Stimulated activated CD8-positive, alpha-beta memory T cell treated with anti-CD3 and anti-CD28 coated beads, Interleukin-15, amount 100 ng/mL, for 4 hours (primary cell): ENCODE measurements at places on chromosomes 1 and 21.

DNA sequence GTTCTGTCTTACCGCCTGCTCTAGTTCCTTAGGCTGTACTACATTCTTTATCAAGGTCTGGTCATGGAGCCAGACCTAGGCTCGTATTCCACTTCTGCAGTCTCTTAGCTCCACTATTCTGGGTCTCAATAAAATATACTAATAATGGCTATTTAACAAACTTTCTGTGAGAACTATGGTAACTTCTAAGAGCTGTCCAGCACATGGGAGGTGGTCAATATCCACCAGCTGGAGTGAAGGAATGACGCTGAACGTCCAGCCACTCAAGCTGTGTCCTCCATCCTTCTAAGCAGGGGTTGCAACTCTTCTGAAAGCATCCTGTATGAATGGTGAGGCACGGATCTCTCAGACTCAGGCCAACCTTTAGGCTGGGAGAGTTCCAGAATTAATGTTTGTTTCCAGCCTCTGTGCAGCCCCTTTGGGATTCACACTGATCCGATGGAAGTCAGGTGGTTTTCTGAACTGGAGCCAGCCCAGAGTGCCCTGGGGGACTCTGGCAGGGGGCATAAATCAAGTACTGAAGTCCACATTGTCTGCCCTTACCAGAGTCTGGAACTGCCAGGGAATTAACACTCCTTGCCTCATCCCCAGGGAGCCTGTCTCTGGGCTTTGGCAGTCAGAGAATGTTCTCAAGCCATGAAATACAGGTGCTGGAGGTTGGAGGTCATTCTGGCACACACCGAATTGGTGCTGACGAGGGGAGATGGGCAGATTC lies 57.4 kb downstream of the BRINP2 start:
- no peak for DNase-seq

GRCh38 chr21:29557931-29558725 lies 259.4 kb downstream of the BACH1 start:
- DNase-seq = no peak

DNA sequence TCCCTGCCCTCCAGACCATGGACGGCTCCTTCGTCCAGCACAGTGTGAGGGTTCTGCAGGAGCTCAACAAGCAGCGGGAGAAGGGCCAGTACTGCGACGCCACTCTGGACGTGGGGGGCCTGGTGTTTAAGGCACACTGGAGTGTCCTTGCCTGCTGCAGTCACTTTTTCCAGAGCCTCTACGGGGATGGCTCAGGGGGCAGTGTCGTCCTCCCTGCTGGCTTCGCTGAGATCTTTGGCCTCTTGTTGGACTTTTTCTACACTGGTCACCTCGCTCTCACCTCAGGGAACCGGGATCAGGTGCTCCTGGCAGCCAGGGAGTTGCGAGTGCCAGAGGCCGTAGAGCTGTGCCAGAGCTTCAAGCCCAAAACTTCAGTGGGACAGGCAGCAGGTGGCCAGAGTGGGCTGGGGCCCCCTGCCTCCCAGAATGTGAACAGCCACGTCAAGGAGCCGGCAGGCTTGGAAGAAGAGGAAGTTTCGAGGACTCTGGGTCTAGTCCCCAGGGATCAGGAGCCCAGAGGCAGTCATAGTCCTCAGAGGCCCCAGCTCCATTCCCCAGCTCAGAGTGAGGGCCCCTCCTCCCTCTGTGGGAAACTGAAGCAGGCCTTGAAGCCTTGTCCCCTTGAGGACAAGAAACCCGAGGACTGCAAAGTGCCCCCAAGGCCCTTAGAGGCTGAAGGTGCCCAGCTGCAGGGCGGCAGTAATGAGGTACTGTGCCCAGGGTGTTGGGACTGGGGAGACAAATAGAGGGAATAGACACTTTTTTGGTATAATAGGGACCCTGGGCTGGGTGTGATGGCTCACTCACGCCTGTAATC lies 1.0 kb downstream of the ZBTB48 start:
- no peak for DNase-seq

DNA sequence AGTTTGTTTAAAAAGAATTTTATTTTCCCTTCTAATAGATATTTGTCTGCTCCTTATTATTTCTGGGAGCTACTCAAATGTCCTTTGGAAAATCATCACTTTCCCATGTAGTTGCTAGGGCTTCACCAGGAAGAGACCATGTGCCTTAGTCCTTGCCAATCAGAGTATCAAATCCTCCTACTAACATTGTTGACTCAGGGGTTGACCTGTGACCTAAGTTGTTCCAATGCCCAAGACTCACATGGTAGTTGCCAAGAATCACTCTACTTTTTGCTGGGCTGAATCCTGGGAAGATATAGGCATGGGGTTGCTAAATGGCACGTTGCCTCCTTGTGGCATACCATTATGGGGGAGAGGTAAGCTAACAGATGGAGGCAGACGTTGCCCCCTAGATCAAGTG lies 58.2 kb upstream of the FOXD3 start:
- no peak for DNase-seq

GRCh38 chr1:206738370-206739366 lies 31.9 kb upstream of the IL19 start:
- no peak for DNase-seq

GRCh38 chr1:110595353-110595710 lies 10.8 kb downstream of the KCNA2 start:
- DNase-seq = no peak

GRCh38 chr1:70890408-70890807 lies 157.2 kb downstream of the PTGER3 start:
- DNase-seq = no peak

DNA sequence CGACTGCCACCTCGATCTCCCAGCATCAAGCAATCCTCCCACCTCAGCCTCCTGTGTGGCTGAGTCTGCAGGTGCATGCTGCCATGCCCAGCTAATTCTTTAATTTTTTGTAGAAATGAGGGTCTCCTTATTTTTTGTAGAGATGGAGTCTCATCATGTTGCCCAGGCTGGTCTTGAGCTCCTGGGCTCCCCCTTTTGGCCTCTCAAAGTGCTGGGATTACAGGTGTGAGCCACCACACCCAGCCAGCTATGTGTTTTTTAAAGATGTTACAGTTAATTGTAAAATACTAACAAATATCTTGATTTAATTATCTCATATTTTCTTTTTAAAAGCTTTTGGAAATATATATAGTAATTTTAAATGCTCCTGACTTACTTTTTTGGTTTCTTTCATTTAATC lies 181.3 kb upstream of the DMRTA2 start:
- DNase-seq = no peak

DNA sequence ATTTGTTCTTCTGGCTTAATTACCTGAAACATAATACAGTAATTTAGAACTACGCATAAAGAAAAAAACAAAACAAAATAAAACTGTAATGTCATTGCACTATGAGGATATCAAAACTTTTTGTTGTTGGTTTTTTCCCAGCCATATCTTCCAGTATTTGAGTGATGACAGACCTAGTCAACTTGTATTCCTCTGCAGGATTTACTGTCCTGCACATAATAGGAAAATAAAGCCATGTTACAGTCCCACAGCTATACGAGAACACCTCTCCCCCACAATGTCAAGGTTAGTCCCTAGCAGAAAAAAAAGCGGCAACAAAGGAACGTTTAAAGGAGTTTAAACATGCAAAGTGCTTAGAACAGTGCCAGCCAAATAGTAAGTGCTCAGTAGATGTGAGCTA lies 55.3 kb upstream of the PRDX6 start:
- no peak for DNase-seq

GRCh38 chr1:56922070-56922469 lies 43.7 kb downstream of the C8B start:
- no peak for DNase-seq

GRCh38 chr1:199854686-199855321 lies 172.7 kb upstream of the NR5A2 start:
- DNase-seq = no peak

GRCh38 chr1:228923973-228924686 lies 188.9 kb downstream of the RHOU start:
- no peak for DNase-seq

- no peak for DNase-seq
Observed at GRCh38 chr1:19650416-19651140, 6.5 kb downstream of the NBL1 start.

DNA sequence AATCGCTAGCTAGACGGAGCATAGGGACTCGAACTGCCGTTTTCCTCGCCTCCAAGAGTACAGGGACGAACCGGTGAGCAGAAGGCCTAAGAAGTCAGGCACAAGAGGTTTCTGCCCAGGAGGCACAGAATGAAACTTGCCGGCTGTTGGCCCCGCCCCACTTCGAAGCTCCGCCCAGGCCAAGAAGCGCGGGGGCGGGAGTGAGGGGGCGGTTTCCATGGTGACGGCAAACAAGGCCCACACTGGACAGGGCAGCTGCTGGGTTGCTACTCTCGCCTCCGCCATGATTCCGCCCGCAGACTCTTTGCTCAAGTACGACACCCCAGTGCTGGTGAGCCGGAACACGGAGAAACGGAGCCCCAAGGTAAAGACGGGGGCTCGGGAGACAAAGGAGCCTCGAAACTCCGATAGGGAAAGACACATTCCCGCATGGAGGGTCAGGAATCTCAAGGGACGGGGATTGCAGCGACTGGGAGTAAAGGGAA lies at the start of gene DNALI1:
Gene DNALI1, plus strand, starts transcription at position 229 of the 485 bp plus-strand sequence. Its CDS starts 55 bp downstream, at position 284.
- DNase-seq = no peak

- DNase-seq = no peak
Observed at GRCh38 chr1:226864311-226864710, 6.1 kb upstream of the PSEN2 start.
